CD8-positive, alpha-beta memory T cell (primary cell): ENCODE measurements at places on chromosomes 12 and 14. TPM values are rescaled to one million over a fixed set of nuclear protein-coding genes. Genes with fewer than 3 reads are reported as not detected.

The PTPRQ gene
- not detected for total RNA-seq

DNA sequence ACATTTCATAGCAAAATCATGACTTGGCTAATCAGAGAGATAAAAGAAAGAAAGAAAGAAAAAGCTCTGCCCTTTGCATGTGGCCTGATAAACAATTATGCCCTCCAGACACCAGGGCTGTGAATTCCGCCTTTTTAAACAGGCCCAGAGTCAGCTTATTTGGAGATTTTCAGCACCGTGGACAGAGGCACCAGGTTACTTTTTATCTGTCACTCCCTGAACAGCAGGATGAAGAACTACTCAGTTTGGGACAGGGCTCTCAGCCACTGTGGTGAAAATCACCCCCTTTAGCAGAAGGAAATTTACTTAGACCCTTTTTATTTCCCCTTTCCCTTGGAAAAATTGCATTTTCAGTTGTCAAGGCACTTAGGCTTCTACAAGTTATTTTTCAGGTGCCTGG lies 359.9 kb downstream of the NRXN3 start:
- H3K27me3 ChIP-seq = no peaks in the 10 kb centered on the region
- H3K27ac ChIP-seq = no peak overlapping the region
- no peaks in the 10 kb centered on the region for H3K4me1 ChIP-seq
- no peaks in the 10 kb centered on the region for H3K36me3 ChIP-seq
- DNase-seq = no peak

GRCh38 chr12:100266585-100266834 lies 369 bp downstream of the DEPDC4 start:
- peak overlapping the region; percentile 89 for H3K27ac ChIP-seq
- peaks cover 29% of the 10 kb centered on the region for H3K4me1 ChIP-seq
- DNase-seq = peak; percentile 95
- no peaks in the 10 kb centered on the region for H3K27me3 ChIP-seq
- peak overlapping the region; percentile 92 for H3K4me3 ChIP-seq

- no peaks in the 10 kb centered on the region for H3K27me3 ChIP-seq
- DNase-seq = no peak
- H3K4me1 ChIP-seq = no peaks in the 10 kb centered on the region
Observed at GRCh38 chr14:56300495-56300894, 182.3 kb downstream of the PELI2 start.

The CLEC1B gene
- total RNA-seq = not detected

The HAL gene
- 0.09 TPM for total RNA-seq

GRCh38 chr12:128111951-128112350 lies 155.0 kb upstream of the TMEM132C start:
- H3K4me3 ChIP-seq = no peak overlapping the region
- no peak for DNase-seq
- H3K4me1 ChIP-seq = no peaks in the 10 kb centered on the region
- no peaks in the 10 kb centered on the region for H3K27me3 ChIP-seq

DNA sequence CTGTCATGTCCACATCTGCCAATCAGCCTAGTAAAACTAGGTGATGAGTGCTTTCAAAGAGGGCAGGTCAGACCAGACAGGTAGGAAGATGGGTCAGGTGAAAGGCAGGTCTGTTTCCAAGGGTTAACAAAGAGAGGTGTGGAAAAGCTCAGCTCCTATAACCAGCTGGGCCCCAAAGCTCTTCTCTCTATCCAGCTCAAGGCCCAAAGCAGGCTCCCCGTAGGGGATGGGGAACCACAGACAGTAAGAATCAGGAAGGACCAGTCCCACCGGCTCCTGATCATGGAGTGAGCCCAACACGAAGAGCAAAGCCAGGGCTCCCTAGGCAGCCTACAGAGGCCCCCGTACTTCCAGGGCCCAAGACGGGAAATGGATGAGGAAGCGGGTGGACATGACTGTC lies 83.2 kb downstream of the TTC9 start:
- no peak for DNase-seq
- no peak overlapping the region for H3K27ac ChIP-seq
- H3K4me3 ChIP-seq = no peak overlapping the region
- H3K27me3 ChIP-seq = no peaks in the 10 kb centered on the region
- H3K4me1 ChIP-seq = no peaks in the 10 kb centered on the region
- no peaks in the 10 kb centered on the region for H3K36me3 ChIP-seq

The DDX23 gene
- 148 TPM for total RNA-seq

GRCh38 chr14:69675877-69676416 lies 64.6 kb downstream of the SUSD6 start:
- peaks cover 56% of the 10 kb centered on the region for H3K4me1 ChIP-seq
- no peak for DNase-seq
- no peak overlapping the region for H3K27ac ChIP-seq
- no peak overlapping the region for H3K4me3 ChIP-seq

- DNase-seq = no peak
- no peaks in the 10 kb centered on the region for H3K27me3 ChIP-seq
- H3K36me3 ChIP-seq = no peaks in the 10 kb centered on the region
- H3K4me1 ChIP-seq = no peaks in the 10 kb centered on the region
- no peak overlapping the region for H3K4me3 ChIP-seq
Observed at GRCh38 chr12:84793558-84794367, 118.8 kb downstream of the SLC6A15 start.
